A549 treated with CORT108297 at 1 μM for 4 hours (cell line): ENCODE measurements at places on chromosomes 5 and 9. TPM values are rescaled to one million over a fixed set of nuclear protein-coding genes. Genes with fewer than 3 reads are reported as not detected.

The TTC33 gene
- total RNA-seq: 8.1 to 16.9 TPM (median 10.2 TPM) in 5 replicates

The TAF11L11 gene
- 0.13 to 0.36 TPM (median 0.21 TPM) in 5 replicates for total RNA-seq

The GRM6 gene
- not detected in 5 replicates for total RNA-seq

The MCIDAS gene
- total RNA-seq: 1.6 to 2.6 TPM (median 2.1 TPM) in 5 replicates

The PCDHGB1 gene
- total RNA-seq: 1.3 to 2.0 TPM (median 1.8 TPM) in 5 replicates

The PKD2L2 gene
- not detected in 5 replicates for total RNA-seq

The RLN2 gene
- total RNA-seq: 0.18 to 0.34 TPM (median 0.20 TPM) in 3 of 5 replicates, not detected in the others

The ASS1 gene
- 15.1 to 20.4 TPM (median 16.0 TPM) in 5 replicates for total RNA-seq

The RASEF gene
- total RNA-seq: 7.1 to 9.2 TPM (median 8.5 TPM) in 5 replicates

The IRGM gene
- total RNA-seq: 0.07 to 0.16 TPM (median 0.09 TPM) in 4 of 5 replicates, not detected in the other

The ADAMTS16 gene
- 1.6 to 2.5 TPM (median 1.6 TPM) in 5 replicates for total RNA-seq

The CYSRT1 gene
- total RNA-seq: 2.7 to 5.0 TPM (median 4.3 TPM) in 5 replicates

The IL33 gene
- 0.46 to 0.93 TPM (median 0.58 TPM) in 5 replicates for total RNA-seq

The IFNA2 gene
- total RNA-seq: not detected in 5 replicates

The TMEM174 gene
- total RNA-seq: not detected in 5 replicates

The RETREG1 gene
- total RNA-seq: 1.9 to 3.8 TPM (median 2.8 TPM) in 5 replicates

The STK32A gene
- 0.15 to 0.50 TPM (median 0.25 TPM) in 5 replicates for total RNA-seq

The RPL35 gene
- total RNA-seq: 2,784 to 3,167 TPM (median 2,847 TPM) in 5 replicates

The TDRD7 gene
- total RNA-seq: 11.0 to 14.1 TPM (median 12.3 TPM) in 5 replicates

The ARID3C gene
- 0.15 to 0.25 TPM (median 0.24 TPM) in 4 of 5 replicates, not detected in the other for total RNA-seq

The MAMDC2 gene
- 0.15 to 0.38 TPM (median 0.29 TPM) in 5 replicates for total RNA-seq

The NOXA1 gene
- total RNA-seq: 0.78 to 2.3 TPM (median 2.0 TPM) in 5 replicates

The SLC25A2 gene
- 0.05 TPM in 1 of 5 replicates, not detected in the others for total RNA-seq

The SEC61B gene
- 274 to 365 TPM (median 314 TPM) in 5 replicates for total RNA-seq

The NR3C1 gene
- 35.1 to 45.2 TPM (median 40.8 TPM) in 5 replicates for total RNA-seq

The CNTFR gene
- total RNA-seq: 0.07 to 0.13 TPM (median 0.11 TPM) in 5 replicates
